ENCODE measurements at places on chromosomes 5 and 9. TPM values are rescaled to one million over a fixed set of nuclear protein-coding genes. Genes with fewer than 3 reads are reported as not detected.

The IFNA2 gene
- total RNA-seq = not detected

The PCDHGA1 gene
- total RNA-seq = 0.31 TPM

The C9orf153 gene
- total RNA-seq = not detected

The DNAH5 gene
- total RNA-seq = 1.4 TPM

The LCN15 gene
- total RNA-seq = not detected

The NUTM2F gene
- not detected for total RNA-seq

The SLC34A1 gene
- not detected for total RNA-seq

The ORM2 gene
- not detected for total RNA-seq

The PCDH1 gene
- 2.2 TPM for total RNA-seq

The TMC1 gene
- total RNA-seq = 0.20 TPM

The SRP19 gene
- 104 TPM for total RNA-seq

The EFNA5 gene
- 21.3 TPM for total RNA-seq

The ITGA2 gene
- total RNA-seq = 29.0 TPM

Data from A549 treated with RU486 at 1 μM for 4 hours (cell line).